Ascending aorta (tissue), 2 donors: ENCODE measurements at places on chromosomes 1 and 21. TPM values are rescaled to one million over a fixed set of nuclear protein-coding genes. Genes with fewer than 3 reads are reported as not detected.

DNA sequence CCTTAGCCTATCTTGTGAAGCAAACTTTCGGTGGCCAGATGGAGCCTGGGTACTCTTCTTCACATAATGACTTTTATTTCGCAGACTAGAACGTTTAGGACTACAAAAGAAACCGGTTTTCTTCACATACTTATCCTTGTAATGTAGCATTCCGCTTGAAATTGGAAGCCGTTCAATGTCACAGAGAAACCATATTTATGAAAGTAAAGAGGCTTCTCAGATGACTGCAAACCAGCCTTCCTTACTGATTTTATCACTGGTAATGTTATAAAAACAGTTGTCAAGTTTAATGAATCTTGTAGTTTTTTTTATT lies 94.1 kb downstream of the PPIAL4G start:
- DNase-seq, result no peak
- H3K27ac ChIP-seq, result peak overlapping the region; percentile 89
- no peaks in the 10 kb centered on the region for H3K36me3 ChIP-seq
- no peaks in the 10 kb centered on the region for H3K27me3 ChIP-seq
- H3K4me3 ChIP-seq, result peak overlapping the region; percentile 59
- H3K4me1 ChIP-seq, result no peaks in the 10 kb centered on the region

- peaks cover 2% of the 10 kb centered on the region for H3K4me1 ChIP-seq
- DNase-seq, result no peak
- no peaks in the 10 kb centered on the region for H3K36me3 ChIP-seq
- H3K4me3 ChIP-seq, result no peak overlapping the region
- no peaks in the 10 kb centered on the region for H3K27me3 ChIP-seq
Observed at GRCh38 chr1:77539519-77540142, 142.8 kb downstream of the ZZZ3 start.

DNA sequence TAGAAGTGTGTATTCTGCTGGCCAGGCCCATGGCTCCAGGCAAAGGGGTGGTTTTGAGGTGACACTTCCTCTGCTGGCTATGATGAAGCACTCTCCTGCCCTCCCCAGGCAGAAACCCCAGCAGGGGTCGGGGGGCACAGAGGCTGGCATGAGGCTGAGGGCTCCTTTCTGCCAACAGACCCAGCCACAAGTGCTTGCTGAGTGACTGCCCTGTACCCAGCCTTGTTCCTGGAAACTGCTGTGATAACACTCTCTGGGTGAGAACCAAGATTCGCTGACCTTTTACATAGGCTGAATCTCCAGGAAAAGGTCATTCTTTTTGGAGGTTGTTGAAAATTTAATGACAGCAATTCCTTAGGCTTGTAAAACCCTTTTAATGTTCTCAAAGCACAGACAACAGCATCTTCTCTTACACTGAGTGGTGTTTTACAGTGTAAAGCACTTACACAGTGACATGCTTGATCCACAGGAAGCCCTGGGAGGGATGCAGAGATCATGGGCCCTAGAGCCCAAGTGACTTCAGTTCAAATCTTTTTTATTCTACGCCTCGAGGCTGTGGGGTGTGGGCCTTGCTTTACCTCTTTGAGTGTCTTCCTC lies 155.5 kb upstream of the FGGY start:
- no peaks in the 10 kb centered on the region for H3K36me3 ChIP-seq
- H3K27me3 ChIP-seq, result no peaks in the 10 kb centered on the region
- H3K27ac ChIP-seq, result no peak overlapping the region
- no peak for DNase-seq

- no peak for DNase-seq
- no peak overlapping the region for H3K4me3 ChIP-seq
- H3K27ac ChIP-seq, result peak overlapping the region; percentile 50
- H3K27me3 ChIP-seq, result no peaks in the 10 kb centered on the region
Observed at GRCh38 chr1:68975212-68975933, 478.5 kb upstream of the DEPDC1 start.

DNA sequence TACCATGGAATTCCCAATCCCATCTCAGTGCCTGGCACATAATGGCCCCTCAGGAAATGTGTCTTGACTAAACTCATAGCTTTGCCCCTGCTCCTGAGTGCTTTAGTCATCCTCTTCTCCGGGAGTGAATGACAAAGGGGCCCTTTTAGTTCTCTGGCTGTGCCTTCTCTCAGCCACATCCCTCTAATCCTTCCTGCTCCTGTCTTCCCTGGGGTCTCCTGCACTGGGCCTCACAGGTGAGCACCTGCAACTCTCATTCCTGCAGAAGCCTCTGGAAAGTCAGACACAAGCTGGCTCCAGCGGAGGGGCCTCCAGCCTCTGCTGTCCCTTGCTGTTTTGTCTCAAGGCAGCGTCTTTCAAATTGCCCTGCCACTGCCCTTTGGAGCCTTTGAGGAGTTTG lies 14.0 kb upstream of the ETV3L start:
- no peaks in the 10 kb centered on the region for H3K36me3 ChIP-seq
- H3K4me1 ChIP-seq, result no peaks in the 10 kb centered on the region
- H3K27ac ChIP-seq, result no peak overlapping the region

- H3K4me3 ChIP-seq, result no peak overlapping the region
- no peak overlapping the region for H3K27ac ChIP-seq
- no peaks in the 10 kb centered on the region for H3K27me3 ChIP-seq
- no peak for DNase-seq
- peaks cover 66% of the 10 kb centered on the region for H3K36me3 ChIP-seq
Observed at GRCh38 chr1:151184211-151184610, 5.8 kb downstream of the VPS72 start.

GRCh38 chr1:87706203-87706602 lies 377.5 kb downstream of the LMO4 start:
- no peaks in the 10 kb centered on the region for H3K27me3 ChIP-seq
- H3K27ac ChIP-seq, result no peak overlapping the region
- DNase-seq, result no peak
- H3K4me1 ChIP-seq, result no peaks in the 10 kb centered on the region
- no peaks in the 10 kb centered on the region for H3K36me3 ChIP-seq
- H3K4me3 ChIP-seq, result no peak overlapping the region

Gene GNAT2
- not detected for total RNA-seq

Gene ADPRS
- 69.3 TPM for total RNA-seq
